ENCODE measurements at places on chromosomes 1 and 21. TPM values are rescaled to one million over a fixed set of nuclear protein-coding genes. Genes with fewer than 3 reads are reported as not detected.

- no peak overlapping the region for H3K4me3 ChIP-seq
- no peak for DNase-seq
- no peaks in the 10 kb centered on the region for H3K36me3 ChIP-seq
- no peak overlapping the region for H3K27ac ChIP-seq
- no peaks in the 10 kb centered on the region for H3K27me3 ChIP-seq
- H3K4me1 ChIP-seq, result peaks cover 18% of the 10 kb centered on the region
Observed at GRCh38 chr21:33975548-33976081, 60.0 kb upstream of the ATP5PO start.

DNA sequence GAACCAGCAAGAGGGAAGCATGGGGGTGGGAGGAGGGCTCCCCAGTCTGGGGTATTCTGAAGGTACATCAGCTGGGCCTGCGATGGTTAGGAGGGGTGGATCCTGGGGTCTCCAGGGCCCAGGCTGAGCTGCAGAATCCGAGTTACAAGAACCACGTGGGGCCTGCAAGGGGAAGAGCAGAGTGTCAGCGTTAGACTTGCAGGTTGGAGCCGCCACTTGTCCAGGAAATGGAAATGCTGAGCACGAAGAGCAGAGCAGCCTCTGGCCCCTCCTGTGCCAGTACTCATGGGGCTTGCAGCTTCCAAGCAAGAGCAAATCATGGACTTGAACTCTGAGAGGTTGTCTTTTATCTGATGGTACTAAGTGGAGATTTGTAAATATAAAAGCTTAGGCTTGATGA, 47.5 kb upstream of the COL6A1 start:
- no peak for DNase-seq
- H3K27ac ChIP-seq, result no peak overlapping the region

GRCh38 chr1:200343874-200344273, 66.0 kb downstream of the ZNF281 start:
- H3K4me3 ChIP-seq, result no peak overlapping the region
- H3K27me3 ChIP-seq, result no peaks in the 10 kb centered on the region
- DNase-seq, result no peak
- no peaks in the 10 kb centered on the region for H3K36me3 ChIP-seq

FOXO6 gene
- 2.8 TPM for total RNA-seq

GUCA2B gene
- total RNA-seq, result 1.3 TPM
